ENCODE measurements at places on chromosomes 1 and 21.

DNA sequence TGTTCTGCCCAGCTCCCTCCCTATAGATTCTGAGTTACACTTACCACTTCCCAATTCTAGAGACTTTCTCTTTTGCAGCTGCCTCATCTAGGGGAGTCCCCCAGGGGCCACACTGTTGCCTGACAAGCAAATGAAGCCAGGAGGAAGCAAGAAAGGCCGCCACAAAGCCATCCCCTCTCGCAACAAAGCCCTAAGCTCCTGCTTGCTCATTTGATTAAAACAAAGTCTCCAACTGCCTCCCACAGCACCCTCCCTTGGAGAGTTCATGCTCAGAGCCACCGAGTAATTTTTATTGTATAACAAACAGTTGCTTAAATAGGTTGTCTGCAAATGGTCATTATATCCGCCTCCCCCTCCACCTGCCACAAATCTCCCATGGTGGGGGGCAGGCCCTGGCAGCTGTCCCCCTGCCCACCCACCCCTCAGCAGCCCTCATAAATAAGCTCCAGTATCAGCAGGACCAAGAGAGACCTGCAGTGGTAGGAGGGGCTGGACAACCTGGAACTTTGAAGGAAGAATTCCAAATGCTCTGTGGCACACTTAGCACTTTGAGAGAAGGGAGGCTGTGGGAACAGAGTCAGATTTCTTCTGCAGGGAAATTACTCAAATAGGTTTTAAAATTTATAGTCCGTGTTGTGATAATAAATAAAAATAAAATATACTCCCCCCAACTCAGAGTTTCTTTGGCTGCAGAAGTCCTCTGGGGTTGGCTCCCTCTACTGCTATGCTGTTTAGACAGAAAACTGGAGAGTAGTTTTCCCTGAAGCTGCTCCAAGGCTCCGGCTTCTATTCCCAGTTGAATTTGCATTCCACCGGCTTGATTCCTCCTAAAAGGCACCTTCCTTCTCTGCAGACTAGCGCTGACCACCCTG lies 237.5 kb downstream of the TTLL7 start:
- DNase-seq = no peak

DNA sequence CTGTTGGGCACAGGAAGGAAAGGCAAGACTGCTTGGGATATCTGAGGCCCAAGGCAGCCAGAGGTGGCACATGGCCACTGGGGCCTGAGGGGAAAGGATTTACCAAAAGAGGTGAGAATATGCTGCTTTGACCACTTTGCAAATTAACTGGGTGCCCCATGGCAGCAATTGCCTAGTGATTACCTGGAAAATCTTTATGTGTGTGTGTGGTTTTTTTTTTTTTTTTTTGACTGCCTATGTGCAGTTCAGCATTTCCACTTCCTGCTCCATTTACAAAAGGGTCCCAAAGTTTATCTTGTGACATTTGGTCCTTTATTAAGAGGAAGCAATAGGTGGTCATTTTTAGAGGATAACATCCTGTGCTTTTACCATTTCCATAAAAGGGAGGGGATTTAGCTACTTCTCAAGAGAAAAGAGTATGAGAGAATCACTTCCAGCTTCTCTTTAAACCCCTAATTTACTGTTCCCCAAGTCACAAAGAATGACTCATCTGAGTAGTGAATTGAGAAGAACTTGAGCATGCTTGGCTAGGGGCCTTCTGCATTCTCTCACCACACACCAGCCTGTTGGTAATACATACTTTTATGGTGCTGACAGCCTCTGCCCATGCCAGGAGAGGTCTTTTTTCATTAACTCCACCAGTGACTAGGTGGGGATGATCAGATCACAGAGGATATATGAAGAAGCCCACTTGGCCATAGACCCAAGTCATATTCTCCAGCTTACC lies 52.1 kb downstream of the SYDE2 start:
- peak; percentile 24 for DNase-seq

DNA sequence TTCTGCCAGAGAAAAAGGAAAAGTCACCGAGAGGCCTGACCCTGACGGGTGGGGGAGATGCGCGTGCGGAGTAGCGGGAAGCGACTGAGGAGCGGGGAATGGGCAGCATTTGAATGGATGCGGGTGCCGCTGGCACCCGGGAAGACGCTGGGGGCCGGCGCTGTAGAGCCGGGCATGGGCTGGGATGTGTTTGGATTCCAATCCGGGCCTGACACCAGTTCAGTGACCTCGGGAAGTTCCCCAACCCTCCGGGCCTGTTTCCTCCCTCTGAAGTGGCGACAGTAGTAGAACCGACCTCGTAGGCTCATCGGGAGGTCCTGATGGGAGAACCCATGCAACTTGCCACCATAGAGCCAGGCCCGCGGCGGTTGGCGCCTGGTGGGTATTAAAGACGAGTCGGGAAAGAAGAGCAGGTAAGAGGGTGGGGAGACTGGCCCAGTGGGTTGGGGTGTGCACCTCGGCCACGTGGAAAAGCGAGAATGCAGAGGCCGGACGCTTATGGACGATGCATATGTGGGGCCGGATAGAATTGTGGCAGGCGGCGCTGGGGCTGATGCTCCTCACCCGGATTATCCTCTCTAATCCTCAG lies 642 bp upstream of the SLC16A1 start:
- DNase-seq = no peak

DNA sequence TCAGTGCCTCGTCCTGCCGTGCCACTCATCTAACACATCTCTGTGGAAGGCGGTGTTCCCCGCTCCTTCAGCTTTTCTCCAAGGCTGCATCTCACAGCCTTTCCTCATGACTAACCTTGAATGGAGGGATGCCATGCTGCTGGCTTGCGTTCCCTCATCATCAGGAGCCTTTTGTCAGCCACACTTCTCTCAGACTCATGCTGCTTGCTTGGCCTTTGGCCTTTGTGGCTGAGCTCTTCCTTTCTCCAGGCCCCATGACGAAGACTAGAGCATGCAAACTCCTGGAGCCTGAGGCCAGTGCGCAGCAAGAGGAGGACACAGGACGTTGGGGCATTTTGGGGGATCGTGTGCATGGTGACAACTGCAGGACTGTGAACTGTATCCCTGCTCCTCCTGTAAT lies 70.8 kb downstream of the SYT2 start:
- peak; percentile 34 for DNase-seq

GRCh38 chr1:58746757-58747156 lies 37.1 kb downstream of the JUN start:
- no peak for DNase-seq

DNA sequence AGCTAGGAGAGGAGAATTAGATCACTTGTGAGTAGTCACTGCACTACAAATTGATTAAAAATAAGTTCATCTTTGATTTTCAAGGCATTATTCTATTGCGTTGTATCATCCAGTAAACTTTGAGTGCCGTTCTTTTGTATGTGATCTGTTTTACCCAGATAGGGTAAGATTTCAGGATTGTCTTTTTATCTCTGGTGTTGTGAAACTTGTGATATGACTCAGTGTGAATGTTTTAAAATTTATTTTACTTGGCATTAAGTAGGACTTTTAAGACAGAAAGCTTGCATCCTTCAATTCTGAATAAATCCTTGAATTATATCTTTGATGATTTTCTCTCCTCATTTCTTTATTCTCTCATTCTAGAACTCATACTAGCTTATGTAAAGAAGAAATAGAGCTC lies 93.3 kb upstream of the ADAMTS5 start:
- DNase-seq = no peak

GRCh38 chr21:34613679-34614627 lies 960 bp downstream of the RCAN1 start:
- no peak for DNase-seq

- no peak for DNase-seq
Observed at GRCh38 chr1:155039308-155039669, 5.7 kb downstream of the DCST1 start.

GRCh38 chr1:91334856-91335255 lies 69.8 kb downstream of the HFM1 start:
- no peak for DNase-seq

DNA sequence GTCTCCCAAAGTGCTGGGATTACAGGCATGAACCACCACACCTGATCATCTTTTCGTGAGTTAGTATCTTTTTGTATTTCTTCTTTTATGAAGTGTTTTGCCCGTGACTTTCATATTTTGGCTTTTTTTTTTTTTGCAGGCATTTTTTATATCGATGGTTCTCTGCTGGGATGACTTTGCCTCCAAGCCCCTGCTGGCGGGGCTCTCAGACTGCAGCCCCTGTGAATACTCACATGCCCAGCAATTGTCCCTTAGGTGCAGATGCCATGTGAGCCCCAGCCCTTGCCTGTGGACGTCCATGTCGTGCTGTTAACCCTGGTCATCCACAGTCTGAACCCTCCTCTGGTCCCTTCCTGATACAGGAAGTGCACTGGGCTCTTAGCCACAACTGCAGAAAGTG lies 21.7 kb downstream of the CRYAA start:
- DNase-seq = no peak

DNA sequence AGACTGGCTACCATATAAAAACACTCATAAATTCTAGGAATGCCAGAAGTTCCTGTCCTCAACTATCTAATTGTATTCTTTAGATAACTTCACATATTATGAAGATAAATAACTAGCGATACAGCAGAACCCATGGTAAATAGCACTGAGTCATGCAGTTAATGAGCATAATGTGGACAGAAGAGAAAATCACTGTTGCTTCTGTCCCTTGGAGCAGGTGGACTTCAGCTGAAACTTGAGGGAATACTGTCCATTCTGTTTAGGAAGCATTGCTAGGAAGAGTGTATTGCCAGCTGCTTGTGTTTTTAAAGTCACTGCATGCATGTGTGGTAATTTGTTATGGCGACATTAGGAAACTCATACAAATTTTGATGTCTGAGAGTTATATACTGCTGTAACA lies 854.4 kb downstream of the LTN1 start:
- DNase-seq = peak; percentile 62

GRCh38 chr1:160707236-160708064 lies 4.2 kb downstream of the CD48 start:
- DNase-seq = no peak

- no peak for DNase-seq
Observed at GRCh38 chr1:203321273-203322052, 16.1 kb downstream of the BTG2 start.

- DNase-seq = no peak
Observed at GRCh38 chr1:208499026-208499425, 254.8 kb upstream of the PLXNA2 start.

DNA sequence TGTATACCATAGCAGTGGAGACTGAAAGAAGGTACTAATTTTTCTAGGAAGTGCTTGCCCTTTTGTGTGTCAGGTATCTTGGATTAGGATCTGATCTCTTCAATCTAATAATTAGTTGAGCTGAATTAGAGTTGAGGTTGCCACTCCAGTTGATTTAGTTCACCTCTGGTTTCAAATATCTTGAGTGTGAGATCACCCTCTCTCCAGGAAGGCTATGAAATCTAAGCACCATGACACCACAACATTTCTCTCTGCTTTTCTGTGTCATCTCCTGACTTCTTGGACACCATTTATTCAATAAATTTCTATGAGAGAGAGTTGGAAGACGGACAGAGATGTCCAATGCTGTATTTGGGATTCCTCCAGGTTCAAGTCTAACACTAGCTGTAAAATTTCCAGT lies 212.8 kb downstream of the DYRK1A start:
- DNase-seq = no peak

- DNase-seq = no peak
Observed at GRCh38 chr21:18985584-18985983, 582.0 kb upstream of the TMPRSS15 start.

- no peak for DNase-seq
Observed at GRCh38 chr1:236762410-236762809, 32.7 kb upstream of the MTR start.

- no peak for DNase-seq
Observed at GRCh38 chr1:174447866-174448530, at the start of gene GPR52. Gene GPR52 (plus strand): TSS chr1:174447964. CDS start chr1:174448112, 148 bp downstream.

DNA sequence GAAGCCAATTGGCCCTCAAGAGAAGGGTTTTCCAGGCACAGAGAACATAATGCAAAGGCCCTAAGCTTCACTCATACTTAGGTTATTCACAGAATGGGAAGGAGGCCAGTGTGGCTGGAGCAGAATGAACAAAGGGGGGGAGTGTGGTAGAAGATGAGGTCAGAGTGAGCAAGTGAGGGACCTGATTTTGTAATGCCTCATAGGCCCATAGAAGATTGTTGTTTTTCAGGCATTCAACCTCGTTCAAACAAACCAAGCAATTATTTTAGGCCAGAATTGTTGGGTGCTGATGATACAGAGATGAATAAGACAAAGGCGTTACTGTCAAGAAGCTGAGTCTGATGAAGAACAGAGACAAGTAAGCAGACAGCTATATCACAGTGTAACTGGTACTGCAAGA lies 54.5 kb upstream of the RAP1A start:
- DNase-seq = no peak

- DNase-seq = no peak
Observed at GRCh38 chr1:74463333-74463988, 49.0 kb downstream of the LRRC53 start.

- no peak for DNase-seq
Observed at GRCh38 chr1:29523136-29523535, 286.8 kb downstream of the PTPRU start.

Data from BJ (cell line).